CD4-positive, alpha-beta T cell treated with Interleukin-17A for 4 hours (primary cell): ENCODE measurements at places on chromosomes 1 and 21.

GRCh38 chr1:112061901-112062320, 72.4 kb upstream of the KCND3 start:
- no peak for DNase-seq

GRCh38 chr1:36133484-36133883, 8.5 kb upstream of the COL8A2 start:
- no peak for DNase-seq

DNA sequence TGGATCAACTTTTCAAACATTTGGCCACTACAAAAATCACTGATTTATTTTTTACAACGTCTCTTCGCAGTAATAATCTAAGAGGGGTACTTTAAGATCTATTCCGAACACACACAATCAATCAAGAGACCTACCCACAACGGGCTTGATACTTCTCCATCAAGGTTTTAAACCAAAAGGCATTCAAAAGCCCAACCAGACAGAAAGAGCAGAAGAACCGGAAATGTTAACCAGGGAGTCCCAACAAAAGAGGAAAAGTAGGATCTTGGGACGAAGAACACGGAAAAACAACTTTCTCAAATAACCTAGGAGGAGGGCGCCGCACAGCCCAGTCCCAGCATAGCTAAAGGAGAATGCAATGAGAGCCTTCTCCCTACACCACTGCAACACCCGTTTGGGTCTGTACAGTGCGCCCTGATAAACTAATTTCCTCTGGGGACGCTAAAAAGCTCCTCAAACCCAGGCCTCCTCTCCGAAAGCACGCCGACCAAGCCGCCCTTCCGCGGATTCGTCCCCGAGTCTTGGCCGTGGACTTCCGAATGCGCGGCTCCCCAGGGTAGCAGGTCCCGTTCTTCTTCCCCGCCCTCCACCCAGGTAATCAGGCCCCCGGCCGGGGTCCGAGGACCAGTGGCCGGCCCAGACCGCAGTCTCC, 623 bp downstream of the RPL22 start:
- peak; percentile 29 for DNase-seq

DNA sequence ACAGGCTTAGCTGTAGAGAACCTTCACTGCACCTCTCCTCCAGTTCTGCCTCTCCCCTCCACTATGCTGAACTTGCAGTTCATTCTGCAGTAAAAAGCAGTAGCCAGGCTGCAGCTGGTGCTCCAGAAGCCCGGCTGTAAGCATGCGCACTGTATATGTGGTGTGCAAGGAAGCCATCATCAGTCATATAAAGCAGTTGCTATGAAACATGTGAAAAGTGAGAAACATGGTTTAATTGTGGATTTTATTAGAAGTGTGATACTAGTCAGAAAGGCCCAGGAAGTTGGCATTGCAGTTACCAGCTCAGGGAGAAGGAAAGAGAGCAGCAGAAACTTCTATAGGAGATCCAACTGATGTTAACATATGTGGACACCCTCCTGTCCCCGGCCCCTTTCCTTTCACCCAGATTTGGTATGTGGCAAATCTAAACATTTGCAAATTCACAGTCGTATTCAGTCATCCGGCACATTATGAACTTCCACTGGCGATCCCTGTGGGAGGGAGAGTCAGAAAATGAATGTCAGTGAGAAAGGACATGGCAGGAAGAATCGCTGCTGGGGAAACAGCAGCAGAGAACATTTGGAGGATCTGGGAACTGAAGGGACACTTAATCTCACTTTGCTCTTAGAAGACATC, 32.8 kb downstream of the DPT start:
- DNase-seq: no peak

DNA sequence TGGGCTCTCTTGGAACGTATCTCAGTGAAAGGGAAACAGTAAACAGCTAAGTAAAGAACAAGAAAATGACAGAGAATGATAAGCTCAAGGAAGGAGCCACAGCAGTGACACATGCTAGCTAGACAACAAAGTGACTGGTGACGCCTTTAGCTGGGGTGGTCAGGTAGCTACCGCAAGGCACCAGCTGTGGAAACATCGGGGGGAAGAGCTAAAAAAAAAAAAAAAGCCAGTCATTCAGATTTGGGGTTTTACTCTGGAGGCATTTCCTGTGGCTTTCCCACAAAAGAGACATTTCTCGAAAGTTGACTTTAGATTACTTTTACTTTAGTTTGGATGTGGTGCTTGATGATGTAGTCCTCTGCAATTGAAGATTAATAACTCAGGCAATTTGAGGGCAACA, 2.1 kb downstream of the FHAD1 start:
- DNase-seq: peak; percentile 24

- no peak for DNase-seq
These were observed 252.8 kb upstream of the ADGRL2 start for GRCh38 chr1:81547912-81548303.

- no peak for DNase-seq
These were observed 30.8 kb downstream of the MRPL37 start for GRCh38 chr1:54230507-54231339.

DNA sequence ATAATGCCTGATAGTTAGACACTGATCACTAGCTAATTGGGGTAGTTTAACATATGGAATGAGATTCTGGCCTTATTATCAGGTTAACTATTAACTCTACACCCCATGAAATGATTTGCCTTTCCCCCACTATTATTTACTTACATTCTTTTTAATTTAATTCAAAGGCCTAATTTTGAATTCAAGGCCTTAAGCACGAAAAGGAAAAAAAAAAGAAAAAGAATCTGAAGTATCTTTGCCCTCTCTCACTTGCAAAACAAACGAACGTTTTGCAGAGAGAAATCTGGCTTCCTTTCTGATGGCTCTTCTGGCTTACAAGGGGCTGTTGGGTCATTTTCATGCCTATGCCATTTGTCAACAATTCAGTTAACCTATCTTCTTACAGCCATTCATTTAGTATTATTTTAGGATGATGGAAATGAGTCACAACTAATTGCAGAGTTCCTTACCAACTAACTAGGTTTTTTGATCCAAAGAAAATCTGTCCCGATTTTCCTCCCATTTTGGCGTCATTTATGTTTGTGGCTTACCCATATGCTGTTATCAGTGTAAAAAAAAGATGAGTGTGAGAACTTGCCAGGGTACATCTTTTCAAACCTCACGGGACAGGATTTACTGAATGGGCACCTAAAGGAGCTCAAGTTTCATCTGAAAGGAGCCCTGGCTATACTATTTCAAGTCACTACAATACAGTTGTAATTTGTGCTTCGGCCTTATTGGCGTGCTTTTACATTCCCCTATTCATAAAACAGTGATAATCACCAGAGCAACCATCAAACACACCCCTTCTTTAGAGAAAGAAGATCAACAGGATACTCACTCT, 1.9 kb upstream of the ERRFI1 start:
- no peak for DNase-seq

GRCh38 chr1:89761338-89761737, 59.5 kb upstream of the LRRC8D start:
- DNase-seq: no peak

DNA sequence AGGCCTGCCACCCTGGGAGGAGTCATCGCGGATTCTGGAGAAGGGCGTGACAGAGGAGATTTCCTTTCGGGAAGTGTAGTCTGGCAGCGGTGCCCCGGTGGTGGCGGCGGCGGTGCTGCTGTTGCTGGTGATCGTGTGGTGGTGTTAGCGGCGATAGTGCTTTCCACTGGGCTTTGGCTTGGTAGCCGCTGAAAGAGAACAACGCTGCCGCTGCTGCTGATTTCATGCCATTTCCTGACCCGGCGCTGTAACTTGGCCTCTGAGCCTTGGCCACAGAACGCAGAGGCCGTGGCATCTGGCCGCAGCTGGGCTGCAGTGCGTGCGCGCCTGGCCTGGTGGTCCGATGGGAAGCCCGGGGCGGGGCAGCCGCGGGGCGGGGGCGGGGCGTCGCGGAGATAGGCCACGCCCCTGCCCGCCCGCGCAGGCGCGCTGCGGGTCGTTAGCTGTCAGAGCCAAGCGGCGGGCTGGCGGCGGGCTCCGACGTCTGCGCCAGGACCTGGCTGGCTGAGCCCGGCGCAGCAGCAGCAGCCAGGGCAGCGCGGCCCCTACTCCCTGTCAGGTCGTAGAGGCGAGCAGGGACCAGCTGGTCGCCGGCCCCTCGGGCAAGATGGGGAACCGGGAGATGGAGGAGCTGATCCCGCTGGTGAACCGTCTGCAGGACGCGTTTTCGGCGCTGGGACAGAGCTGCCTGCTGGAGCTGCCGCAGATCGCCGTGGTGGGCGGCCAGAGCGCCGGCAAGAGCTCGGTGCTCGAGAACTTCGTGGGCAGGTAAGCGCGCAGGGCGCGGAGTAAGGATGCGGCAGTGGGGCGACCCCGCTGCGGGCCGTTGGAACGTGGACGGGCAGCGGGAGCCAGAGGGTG, at the start of gene DNM3:
DNM3 (plus strand) TSS at position 449 of the 861 bp plus-strand sequence; CDS start at position 608, 159 bp downstream.
- DNase-seq: peak; percentile 80

GRCh38 chr1:46221749-46222148, 18.6 kb downstream of the LURAP1 start:
- DNase-seq: no peak

- no peak for DNase-seq
These were observed 179.1 kb downstream of the FASLG start for GRCh38 chr1:172837816-172838679.

DNA sequence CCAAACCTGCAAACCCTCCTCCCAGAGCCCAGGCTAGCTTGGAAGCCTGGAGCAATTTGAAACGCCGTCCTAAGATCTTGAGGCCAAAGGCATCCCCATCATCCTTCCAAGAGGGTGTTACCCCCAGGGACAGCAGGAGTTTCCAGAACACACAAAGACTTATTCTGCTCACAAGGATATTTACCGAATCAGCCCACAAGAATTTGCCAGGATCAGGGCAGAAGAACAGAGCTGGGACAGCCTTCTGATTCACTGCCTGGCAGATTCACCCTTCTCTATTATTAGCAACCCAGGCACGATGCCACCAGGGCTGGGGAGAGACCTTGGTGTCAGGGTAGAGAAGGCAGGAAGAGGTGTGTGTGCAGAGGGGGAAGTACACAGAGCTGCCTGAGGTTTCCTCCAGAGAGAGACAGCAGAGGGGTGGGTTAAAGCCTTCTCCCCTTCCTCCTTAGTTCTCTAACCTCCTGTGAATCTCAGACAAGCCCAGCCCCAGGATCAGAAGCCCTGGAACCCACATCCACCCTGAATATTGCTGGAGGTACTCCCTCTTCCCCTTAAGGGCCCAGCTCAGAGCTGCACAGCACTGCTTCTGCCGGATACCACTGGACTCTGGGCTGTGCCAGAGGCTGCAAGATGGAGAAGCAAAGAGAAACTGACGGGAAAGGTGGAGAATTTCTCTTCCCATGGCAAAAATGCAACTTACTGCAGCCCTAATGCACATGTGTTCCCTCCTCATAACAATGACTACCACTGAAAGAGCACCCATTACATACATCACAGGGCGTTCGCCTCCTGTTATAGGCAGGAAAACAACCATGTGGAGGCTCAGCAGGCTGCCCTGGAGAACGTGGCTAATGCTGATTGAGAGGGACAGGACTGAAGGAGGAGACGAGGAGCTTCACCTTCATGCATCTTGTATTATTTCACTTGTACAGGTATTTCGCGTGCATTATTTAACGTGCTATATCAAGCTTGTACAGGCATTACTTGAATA, 61.8 kb downstream of the ITPKB start:
- DNase-seq: peak; percentile 81

- no peak for DNase-seq
These were observed 55.7 kb downstream of the WARS2 start for GRCh38 chr1:119084798-119085197.

DNA sequence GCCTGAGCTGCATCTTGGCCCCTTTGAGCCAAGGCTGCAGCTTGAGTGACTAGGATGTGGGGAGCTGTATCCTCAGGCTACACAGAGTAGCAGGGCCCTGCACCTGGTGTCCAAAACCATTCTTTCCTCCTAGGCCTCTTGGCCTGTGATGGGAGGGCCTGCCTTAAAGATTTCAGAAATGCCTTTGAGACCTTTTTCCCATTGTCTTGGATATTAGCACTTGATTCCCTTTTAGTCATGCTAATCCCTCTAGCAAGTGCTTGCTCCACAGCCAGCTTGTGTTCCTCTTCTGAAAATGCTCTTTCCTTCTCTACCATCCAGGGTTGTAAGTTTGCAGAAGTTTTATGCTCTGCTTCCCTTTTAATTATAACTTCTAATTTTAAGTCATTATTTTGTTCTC, 21.7 kb upstream of the KIRREL1 start:
- no peak for DNase-seq

DNA sequence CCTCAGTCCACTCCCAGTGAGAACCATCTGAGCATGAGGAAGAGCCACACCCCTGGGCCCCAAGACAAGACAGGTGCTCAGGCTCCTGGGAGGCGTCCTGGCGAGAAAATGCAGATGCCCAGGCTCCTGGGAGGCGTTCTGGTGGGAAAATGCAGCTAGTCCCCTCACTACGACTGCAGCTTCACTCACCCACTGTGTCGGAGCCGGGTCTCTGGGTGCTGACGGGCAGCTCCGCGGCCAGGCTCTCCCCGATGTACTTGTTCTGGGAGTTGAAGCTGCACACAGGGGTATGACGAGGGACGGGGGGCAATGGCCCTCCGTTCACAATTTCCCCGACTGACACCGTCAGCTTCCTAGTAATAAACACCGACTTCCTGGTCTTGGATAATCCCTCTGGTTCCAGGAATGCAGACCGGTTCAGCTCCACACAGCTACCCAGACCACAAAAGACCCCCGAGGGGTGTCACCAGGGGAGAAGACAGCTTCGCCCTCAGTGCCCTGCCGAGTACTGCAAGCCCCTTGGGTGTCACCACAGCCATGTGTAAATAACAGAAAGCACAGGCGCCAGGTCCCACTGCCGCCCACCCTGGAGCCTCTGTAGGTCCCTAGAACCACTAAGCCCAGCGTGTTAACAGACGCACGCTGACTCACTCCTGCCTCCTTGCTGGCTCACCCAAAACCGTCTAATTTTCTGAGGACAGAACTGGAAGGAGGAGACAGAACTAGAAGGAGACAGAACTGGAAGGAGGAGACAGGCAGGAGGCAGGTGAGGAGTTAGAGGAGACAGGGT, 19.5 kb downstream of the MCM3AP start:
- DNase-seq: no peak
